Stimulated activated CD4-positive, alpha-beta T cell treated with anti-CD3 and anti-CD28 coated beads, Interleukin-1b, Interleukin-23, amount 100 ng/mL, for 4 hours (primary cell): ENCODE measurements at places on chromosomes 2 and 18.

DNA sequence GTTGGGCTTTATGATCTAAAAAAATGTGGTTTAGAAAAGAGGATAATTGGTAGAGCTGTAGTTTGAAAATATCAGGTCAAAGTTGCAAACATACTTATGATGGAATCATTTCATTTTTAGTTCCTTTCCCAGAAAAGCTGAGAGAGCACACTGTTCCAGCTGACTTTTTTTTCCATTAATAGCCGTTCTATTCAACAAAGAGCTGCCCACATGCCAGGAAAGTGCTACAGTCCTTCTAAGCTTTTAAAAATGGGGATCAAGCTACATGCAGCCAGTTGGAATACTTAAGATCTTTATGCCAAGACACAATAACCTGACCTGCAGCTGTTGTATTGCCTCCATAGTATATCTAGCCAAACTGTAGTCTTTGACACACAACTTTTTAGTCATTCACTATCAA lies 111.5 kb downstream of the GALNT3 start:
- no peak for DNase-seq

DNA sequence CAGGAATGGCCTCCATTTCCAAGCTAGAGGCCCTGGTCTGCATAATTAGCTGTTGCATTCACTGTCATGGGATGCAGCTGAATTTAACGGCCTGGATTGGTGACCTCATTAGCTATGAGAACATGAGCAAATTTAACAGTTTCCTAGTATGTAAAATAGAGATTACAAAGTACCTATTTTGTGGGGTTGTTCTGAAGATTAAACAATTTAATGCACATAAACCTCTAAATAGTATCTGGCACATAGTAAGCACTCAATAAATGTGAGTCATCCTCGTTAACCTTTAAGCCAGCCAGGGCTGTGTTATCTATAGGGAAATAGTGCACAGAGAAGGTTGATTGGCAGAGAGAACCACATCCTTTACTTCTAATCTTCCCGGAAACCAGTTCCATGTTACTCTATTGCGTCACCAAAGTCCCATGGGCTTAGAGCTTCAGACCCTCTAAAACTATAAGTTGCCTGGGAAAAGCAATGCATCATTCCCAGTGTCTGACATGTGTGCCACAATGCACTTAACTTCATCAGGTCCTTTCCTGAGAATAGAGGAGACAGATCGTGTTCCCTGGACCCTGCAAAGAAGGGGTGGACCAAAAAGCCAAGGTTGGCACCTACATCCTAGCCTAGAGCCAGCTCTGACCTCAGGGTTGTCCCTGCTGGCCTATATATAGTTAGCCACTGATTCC lies 196.5 kb downstream of the LNPK start:
- no peak for DNase-seq

DNA sequence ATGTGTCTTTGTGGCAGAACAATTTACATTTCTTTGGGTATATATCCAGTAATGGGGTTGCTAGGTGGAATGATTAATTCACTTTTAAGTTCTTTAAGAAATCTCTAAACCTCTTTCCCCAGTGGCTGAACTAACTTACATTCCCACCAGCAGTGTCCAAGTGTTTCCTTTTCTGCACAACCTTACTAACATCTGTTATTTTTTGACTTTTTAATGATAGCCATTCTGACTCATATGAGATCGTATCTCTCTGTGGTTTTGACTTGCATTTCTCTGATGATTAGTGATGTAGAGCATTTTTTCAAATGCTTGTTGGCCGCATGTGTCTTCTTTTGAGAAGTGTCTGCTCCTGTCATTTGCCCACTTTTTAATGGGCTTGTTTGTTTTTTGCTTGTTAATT lies 43.1 kb upstream of the PTH2R start:
- DNase-seq = no peak

DNA sequence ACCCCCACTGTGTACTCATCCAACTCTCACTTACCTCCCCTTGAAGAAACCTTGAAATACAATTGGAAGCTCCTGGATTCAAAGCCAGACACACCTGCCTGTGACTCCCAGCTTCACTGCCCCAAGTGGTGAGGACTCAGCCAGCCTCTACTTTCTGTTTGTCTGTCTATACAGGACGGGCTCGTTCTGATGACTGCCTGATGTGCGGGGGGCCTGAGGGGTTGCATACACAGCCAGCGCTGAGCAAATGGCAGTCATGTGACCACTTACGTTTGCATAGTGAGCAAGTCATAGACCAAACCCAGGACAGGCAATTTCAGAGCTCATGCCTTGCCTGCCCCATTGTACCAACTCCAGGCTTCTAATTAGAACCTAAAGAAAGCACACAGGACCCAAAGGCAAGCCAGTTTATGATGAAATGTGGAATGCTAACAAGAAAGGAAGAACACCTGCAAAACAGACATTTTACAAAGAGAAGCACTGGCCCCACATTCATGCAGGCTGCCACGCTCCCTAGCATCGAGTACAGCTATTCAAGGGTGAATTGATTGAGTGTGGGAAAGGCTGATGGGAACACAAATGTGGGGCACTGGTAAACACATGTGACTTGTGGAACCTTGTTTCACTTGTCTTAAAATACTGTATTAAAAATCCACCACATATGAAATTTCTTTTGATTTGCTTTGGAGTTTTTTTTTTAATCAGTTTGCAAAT lies 137.8 kb downstream of the LNPK start:
- no peak for DNase-seq

GRCh38 chr2:161374446-161374845 lies 41.7 kb upstream of the TBR1 start:
- DNase-seq = no peak

DNA sequence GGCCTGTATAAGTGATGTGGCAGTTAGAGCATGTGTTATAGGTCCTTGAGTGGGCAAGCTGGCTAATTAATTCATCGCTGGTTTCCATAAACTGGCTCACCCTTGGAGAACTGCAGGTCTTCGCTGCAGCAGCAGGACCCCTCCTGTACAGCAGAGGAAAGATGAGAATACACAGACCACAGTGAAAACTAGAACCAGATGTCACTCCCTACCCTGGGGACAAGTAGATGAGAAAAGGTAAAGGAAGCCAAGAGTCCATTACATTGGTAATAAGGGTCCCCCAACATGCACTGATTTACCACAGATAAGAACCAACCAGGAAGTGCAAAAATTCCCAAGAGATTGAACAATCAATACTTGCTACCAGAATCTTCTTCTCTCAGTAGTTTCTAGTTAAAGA lies 415.6 kb upstream of the LYPD1 start:
- DNase-seq = no peak

DNA sequence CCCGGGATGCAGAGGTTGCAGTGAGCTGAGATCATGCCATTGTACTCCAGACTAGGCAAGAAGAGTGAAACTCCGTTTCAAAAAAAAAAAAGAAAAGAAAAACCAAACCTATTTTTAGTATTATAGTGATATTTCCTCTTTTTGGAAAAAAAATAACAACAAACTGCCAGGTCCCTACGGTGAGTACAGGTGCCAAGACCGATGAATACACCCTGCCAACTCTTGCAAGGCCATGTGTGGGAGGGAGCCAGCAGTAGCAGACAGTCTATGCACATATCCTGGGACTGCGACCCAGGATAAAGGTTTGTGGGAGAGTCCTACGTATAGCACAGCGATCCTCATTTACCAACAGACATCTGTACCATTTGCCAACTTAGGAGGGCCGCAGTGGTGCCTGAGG lies 69.6 kb upstream of the DNMT3A start:
- DNase-seq = no peak

DNA sequence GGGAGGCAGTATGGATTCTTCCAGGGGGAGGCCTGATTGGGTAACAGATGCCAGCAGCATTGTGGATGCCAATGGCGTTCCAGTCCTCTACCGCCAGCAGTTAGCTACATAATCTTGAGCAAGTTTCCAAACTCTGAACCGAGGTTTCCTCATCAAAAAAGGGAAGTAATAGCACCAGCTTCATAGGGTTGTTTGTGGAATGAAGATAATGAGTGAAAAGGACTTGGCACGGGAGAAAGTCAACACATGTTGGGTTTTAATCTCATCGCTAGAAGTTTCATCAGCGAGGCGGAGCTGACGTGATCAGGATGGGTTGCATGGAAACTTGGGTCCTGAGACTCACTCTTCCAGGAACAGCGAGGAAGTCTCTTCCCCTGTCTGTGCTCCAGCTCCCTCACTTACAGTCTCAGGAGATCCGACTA lies 266.7 kb downstream of the SH3BP4 start:
- DNase-seq = no peak

GRCh38 chr2:237222178-237222577 lies 136.5 kb downstream of the COPS8 start:
- DNase-seq = no peak

DNA sequence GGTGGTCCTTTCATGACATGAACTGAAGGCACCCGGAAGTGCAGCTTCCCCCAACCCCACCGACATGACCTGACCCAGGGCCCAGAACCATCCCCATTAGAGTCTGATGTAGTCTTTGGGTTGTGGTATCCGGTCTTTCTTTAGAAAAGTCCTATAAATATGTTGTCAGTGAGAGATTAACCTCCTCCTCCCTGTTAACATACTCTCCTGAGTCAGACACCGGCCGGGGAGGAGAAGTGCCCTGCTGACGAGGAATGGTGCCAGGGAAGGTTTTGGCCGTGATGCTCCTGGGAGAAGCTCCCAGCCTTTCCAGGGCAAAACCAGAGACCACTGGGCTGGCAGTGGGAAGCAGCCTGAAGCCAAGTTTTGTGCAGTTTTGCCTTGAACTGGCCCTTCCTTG lies 109.0 kb downstream of the LAMA3 start:
- no peak for DNase-seq

GRCh38 chr2:54880428-54880827 lies 157.0 kb downstream of the EML6 start:
- no peak for DNase-seq

DNA sequence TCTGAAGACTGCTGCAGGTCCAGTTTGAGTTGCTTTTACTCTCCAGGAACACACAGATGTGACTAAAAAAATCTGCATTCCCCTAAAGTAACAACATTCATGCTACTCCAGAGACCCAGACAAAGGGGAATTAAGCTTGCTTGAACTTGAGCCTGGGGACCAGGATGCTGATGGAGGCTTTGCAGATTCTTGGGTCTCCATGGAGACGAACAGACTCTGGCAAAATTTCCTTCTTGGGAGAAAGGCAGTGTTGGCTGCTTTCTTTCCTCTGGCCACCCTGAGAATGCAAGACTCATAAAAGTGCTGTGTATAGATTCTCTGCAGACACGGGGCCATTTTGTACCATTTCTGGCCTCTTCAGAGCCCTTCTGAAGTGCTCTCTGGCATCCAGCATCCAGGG lies 112.0 kb downstream of the ACTR3 start:
- no peak for DNase-seq

DNA sequence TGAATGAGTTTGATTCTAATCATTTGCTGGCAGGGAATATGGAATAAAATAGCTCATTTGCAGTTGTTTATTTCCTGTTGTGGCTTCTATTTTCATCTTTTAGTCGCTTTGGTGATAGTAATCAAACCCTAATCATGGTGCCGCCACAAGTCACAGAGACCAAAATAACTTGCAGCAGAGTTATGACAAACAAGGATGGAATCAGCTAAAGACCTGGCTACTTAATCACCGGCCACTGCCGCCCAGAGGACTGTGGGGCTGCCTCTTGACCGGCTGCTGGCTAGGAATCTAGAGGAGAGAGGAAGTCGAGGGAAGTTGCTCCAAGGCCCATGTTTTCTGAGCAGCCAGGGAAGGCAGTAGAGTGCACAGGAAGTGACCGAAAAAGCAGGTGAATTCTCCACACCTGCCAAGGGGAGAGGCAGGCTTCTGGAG lies 5.1 kb upstream of the SMAD7 start:
- DNase-seq = no peak

GRCh38 chr2:38909872-38910271 lies 20.2 kb downstream of the ARHGEF33 start:
- DNase-seq = no peak

GRCh38 chr2:26068602-26069298 lies 34.9 kb downstream of the RAB10 start:
- DNase-seq = peak; percentile 36

GRCh38 chr18:13560306-13560705 lies 166.1 kb downstream of the FAM210A start:
- DNase-seq = no peak

GRCh38 chr2:31414601-31415241 lies at the start of gene XDH:
Gene XDH, minus strand, starts transcription at chr2:31414742. Its CDS starts 76 bp downstream, at chr2:31414666.
- no peak for DNase-seq

DNA sequence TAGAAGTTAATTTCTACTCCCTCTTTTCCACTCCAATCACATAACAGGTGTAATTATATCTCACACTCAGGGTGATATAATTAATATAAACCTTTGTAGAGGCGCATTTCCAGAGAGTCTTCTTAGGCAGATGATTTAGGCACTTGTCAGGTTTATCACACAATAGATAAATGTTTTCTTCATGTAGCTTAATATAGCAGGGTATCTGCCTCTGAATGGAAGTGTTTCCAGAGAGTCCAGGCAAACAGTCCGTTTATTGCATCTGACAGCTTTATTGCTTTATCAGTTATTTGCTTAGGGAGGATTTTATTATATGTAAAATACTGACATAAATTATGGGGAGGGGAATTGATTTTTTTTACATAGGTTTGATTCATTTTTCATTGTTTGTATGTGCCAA lies 766.3 kb downstream of the SLC4A3 start:
- no peak for DNase-seq
